Stimulated activated memory B cell treated with anti-CD40 and anti-IgM and Interleukin-4, amounts not matched to agents 10 μg/mL and 1 μg/mL and 100 μg/mL, for 72 hours (primary cell): ENCODE measurements at places on chromosomes 1 and 21.

DNA sequence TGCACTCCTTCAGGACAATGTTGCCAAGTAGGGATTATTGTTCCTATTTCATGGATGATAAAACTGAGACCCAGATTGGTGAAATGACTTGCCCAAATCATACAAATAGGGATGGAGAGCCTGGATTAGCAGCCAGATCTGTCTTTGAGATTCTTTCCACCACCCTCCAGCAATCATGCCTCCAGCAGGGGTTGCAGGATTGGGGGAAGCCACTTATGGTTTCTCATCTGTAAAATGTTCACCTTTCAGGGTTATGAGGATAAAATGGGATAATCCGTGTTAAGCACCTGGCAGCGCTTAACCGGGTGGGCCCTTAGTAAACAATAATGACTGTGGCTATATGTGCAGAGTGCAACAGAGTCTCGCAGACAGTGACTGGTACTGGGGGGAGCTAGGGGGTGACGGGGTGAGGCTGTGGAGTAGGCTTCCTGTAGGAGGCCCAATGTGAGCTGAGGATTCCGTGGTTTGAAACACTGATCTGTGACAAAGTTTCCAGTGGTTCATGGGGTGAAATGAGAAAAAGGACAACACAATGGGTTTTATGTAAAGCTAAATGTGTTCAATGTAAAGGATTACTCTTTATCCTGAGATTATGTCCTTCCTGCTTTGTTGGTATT is 33.7 kb upstream of the FOXO6 start:
- ATAC-seq: no peak

- ATAC-seq: no peak
Measured at GRCh38 chr1:119611701-119612113, 36.4 kb downstream of the ZNF697 start.

DNA sequence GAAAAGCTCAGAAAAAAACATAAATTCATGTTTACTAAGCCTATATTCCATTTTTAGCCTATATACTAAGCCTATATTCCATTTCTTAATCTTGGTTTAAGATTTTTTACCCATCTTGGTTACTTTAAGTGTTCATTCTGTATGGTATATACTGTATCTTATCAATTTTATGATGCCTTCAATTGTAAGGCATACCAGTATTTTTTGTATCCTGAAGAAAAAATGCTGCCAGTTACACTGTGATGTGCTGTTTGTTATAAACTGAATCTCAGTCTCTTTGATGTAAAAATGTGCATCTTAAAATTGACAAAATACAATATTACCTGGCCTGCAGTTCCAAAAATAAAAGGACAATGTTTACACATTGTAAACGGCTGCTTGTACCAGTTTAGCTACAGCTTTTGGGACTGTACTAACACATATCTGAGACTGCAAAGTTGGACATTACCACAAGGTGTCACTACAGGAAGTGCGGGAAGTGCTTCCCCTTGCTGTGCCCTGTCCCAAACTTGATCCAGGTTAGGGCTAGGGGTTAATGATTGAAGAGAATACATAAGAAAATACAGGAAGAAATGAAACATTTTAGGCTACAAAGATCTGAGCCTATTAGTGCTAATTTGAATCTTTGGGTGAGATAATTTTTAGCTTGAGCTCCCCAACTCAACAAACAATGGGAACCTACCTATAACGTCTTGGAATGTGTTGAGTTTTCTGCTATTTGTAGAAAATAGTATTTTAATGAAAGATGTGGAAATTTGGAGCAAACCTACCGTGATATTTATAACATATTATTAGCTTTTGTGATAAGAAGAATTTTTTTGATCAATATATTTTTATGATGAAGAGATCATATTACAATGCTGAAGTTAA is 108.9 kb downstream of the LBR start:
- peak; percentile 64 for ATAC-seq

DNA sequence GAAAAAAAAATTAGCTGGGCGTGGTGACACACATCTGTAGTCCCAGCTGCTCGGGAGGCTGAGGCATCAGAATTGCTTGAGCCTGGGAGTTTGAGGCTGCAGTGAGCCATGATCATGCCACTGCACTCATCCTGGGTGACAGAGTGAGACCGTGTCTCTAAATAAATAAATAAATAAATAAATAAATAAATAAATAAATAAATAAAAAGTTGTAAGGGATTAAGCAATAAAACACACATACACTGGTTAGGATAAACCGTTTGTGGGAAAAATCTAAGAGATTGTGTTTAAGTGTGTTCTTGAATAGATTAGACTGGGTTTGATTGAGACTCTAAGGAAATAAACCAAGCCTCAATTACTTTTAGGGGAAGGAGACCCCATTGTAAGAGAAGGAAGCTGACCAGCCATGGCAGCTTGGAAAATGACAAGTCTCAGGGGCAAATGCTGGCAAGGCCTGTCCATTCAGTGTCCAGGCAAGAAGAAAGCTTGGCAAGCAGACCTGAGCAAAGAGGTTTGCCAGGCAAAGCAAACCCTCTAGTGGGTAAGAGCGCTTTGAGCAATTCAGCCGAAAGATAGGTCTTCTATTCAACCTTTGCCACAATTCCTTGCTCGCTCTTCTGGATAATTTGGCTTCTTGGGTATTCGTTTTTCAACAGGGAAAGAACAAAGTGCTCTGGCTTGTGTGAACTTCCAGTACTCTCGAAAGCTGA is 106.9 kb upstream of the SERBP1 start:
- ATAC-seq: no peak

- peak; percentile 2 for ATAC-seq
Measured at GRCh38 chr1:54581621-54582035, 33.6 kb downstream of the ACOT11 start.

GRCh38 chr21:45498646-45499000 is 43.6 kb downstream of the SLC19A1 start:
- no peak for ATAC-seq

DNA sequence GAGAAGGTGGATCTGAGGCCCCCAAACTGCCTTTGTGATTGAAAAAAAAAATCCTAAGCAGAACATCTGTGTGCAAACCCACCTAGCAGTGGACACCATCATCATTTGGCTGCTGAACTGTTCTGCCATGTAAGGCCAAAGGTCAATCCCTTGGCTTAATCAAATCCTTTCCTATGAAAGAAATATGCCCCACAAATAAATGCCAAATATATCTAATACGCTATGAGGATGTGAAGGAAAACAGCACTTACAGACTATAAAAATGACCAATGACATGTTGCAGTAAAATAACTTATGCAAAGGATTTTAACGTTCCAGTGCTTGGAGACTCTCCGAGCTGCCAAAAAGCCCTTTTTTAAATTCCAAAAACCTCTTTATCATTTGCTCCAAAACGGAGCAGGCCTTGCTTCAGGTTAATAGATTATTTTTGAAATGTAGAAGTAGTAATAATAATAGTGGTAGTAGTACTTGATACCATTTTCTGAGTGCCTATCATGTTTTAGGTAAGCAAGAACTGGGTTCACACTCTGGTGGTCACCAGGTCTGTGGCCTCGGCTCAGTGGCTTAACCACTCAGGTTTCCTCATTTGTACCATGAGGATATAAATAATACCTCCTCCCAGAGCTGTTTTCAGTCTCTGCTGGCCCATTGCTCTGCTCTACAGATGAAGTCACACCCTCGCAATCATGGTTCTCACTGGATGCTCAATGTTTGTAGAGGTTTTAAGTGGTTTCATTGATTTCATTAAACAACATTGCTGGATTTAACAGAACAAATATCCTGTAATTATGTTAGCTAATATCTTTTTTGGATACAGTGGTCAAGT is 47.9 kb upstream of the EDEM3 start:
- ATAC-seq: no peak

DNA sequence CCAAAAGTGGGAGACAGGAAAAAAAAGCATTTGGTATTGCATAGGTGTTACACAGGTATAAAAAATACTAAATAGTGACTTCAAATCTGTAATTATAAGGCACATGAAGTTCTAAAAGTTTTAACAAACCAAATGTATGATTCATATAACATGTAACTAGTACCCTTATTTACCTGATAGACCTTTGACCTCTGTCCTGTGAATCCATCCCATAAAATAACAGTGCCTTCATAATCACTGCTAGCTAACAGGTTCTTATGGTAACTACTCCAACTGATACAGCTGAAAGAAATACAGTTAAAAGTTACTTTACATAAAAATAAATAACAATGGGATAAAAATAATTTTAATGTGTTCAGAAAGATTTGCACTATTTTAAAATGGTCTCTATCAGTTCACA is 163.5 kb downstream of the COP1 start:
- ATAC-seq: no peak

- no peak for ATAC-seq
Measured at GRCh38 chr21:38506661-38507281, 8.5 kb upstream of the ERG start.

GRCh38 chr1:103788377-103788776 is 38.7 kb downstream of the AMY1C start:
- ATAC-seq: no peak

- ATAC-seq: no peak
Measured at GRCh38 chr1:164755690-164756089, 196.7 kb downstream of the PBX1 start.

- ATAC-seq: no peak
Measured at GRCh38 chr1:170630977-170631376, 33.0 kb upstream of the PRRX1 start.

GRCh38 chr21:17352996-17353655 is 159.7 kb upstream of the CXADR start:
- ATAC-seq: no peak

DNA sequence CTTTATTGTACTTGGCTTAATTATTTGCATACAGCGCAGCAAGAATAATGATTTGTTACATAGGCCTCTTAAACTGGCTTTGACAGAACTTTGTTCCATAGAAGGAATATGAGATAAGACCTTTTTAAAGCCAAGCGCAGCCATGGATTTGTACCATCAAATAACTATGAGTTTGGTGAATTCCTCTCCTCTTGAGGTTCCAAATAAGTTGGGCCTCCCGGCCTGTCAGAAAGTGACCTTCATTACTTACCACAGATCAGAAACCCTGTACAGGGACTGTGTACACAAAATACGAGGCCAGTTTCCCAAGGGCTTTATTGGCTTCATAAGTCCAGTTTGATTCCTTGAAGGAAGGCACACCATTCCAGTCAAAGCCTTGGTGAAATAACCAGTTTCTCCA is 21.8 kb upstream of the HSD3B1 start:
- ATAC-seq: no peak

DNA sequence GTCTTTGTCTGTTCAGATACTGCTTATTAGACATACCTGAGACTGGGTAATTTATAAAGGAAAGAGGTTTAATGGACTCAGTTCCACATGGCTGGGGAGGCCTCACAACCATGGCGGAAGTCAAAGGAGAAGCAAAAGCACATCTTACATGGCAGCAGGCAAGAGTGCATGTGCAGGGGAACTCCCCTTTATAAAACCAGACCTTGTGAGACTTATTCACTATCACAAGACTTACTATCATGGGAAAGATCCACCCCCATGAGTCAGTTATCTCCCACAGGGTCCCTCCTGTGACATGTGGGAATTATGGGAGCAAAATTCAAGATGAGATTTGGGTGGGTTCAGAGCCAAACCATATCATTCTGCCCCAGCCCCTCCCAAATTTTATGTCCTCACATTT is 7.1 kb upstream of the PSMA5 start:
- ATAC-seq: no peak

DNA sequence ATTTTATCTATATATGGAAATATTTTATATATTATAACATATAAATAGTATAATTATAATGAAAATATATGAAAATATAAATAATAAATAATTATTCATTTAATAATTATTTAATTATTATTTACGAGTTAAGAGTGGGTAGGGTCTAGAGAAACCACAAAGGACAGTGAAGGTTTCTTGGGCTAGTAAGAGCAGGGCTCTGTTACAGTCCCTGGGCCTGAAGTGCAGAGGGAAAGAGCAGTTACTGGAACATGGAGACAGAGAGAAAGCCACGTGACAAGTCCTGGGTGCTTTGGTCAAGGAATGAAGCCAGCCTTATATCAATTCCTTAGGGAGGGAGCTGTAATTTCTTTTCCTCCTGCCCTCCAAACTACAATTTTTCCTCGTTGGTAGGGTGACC is 117.2 kb upstream of the OLIG2 start:
- ATAC-seq: no peak

DNA sequence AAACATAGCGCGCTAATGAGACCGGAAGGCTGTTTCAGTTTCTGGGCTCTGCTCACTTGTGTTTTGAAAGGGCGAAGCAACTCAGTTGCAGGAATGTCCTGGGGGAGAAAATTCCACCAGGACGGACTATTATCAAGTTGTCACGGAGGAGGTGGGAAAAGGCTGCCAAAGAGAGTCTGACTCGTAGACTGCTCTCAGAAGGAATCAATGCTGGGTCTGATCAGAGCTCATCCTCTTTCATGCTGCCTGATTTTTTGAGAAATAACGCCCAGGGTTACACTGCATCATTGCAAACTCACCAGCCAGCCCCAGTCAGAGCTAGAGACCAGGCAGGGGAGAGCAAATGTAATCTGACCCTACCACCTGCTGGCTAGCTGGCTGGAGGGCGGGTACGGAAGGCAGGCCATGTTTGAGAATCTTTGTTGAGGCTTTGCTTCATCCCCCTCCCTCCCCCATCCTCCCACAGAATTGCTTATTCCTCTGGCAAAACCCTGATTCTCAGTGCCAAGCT is 36.4 kb upstream of the BCL9 start:
- ATAC-seq: no peak

- no peak for ATAC-seq
Measured at GRCh38 chr1:17847111-17847510, 92.0 kb downstream of the ACTL8 start.

- ATAC-seq: no peak
Measured at GRCh38 chr1:103489935-103490334, 35.6 kb upstream of the RNPC3 start.

- ATAC-seq: no peak
Measured at GRCh38 chr1:59164371-59164770, 132.5 kb upstream of the FGGY start.

DNA sequence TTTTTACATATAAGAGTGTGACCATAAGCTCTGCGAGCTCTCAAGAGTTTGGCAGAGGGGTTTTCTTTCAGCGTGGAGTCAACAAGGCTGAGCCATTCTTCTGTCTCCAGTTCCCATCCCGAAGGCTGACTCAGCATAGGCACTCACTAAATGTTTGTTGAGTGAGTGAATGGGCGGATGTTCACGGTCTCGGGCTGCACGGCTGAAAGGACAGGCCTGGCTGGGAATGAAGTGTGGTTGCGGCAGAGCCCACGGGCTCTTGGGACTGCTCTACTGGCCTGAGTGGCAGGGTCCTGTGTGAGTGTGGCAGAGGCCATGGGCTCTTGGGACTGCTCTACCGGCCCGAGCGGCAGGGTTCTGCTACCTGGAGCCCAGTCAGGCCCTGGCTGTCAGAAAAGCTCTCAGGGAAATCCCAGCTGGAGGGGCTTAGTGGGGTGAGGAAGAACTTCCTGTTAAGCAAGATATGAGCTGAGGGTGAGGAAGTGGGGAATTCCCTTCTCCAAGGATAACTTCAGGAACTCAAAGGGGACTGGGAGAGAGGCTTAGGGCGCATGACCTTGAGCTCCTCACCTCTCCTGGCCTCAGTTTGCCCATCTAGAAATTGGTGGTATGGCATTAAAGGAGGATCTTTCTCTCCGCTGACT is 56.6 kb upstream of the C1orf174 start:
- no peak for ATAC-seq

GRCh38 chr1:4002741-4003140 is 102.7 kb upstream of the C1orf174 start:
- no peak for ATAC-seq
